NCI-H187 (cell line): ENCODE measurements at places on chromosomes 11 and 22.

DNA sequence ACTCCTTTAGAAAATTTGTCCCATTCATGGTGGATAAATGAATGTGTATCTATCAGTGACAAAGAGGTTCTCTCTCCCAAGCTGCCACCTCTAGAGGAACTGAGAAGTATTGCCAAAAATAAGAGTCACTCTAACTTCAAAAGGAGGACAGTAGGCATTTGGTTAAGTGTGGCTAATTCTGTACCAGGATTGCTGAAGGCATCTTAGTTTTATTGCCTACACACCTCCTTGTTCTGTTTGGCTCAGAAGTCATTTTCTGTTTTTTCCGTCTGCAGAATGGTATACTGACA lies 189.0 kb upstream of the MPPED2 start:
- no peak for DNase-seq

- DNase-seq: no peak
These were observed 35.3 kb downstream of the PACSIN2 start for GRCh38 chr22:42979606-42980005.

GRCh38 chr11:111148953-111149352 lies 96.6 kb upstream of the POU2AF2 start:
- no peak for DNase-seq

GRCh38 chr11:68565768-68566167 lies 105.2 kb downstream of the PPP6R3 start:
- DNase-seq: no peak

- DNase-seq: no peak
These were observed 86.4 kb downstream of the GGTLC2 start for GRCh38 chr22:22730655-22731373.

DNA sequence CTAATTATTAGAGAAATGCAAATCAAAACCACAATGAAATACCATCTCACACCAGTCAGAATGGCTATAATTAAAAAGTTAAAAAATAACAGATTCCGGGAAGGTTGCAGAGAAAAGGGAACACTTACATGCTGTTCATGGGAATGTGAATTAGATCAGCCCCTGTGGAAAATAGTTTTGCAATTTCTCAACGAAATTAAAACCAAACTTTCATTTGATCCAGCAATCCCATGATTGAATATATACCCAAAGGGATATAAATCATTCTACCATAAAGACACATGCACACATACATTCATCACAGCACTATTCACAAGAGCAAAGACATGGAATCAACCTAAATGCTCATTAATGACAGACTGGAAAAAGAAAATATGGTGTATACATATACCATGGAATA lies 32.5 kb downstream of the NOX4 start:
- DNase-seq: no peak

GRCh38 chr11:117625237-117625636 lies 171.8 kb downstream of the DSCAML1 start:
- DNase-seq: no peak

GRCh38 chr22:35051791-35052190 lies 14.2 kb upstream of the ISX start:
- no peak for DNase-seq

- DNase-seq: no peak
These were observed 601.6 kb downstream of the BRD1 start for GRCh38 chr22:49226096-49226495.

DNA sequence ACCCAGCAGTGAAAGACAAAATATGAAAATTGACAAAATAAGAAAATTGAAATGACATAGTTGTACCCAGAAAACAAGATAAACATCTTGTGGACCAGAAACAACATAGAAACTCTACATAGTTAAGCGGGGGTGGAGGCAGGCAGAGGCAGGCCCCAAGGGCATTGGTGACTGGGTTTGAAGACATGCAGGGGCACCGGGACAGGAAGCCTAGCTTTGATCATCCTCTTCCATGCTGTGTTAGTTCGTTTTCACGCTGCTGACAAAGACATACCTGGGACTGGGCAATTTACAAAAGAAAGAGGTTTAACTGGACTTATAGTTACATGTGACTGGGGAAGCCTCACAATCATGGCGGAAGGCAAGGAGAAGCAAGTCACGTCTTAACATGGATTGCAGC lies 33.5 kb upstream of the CRTAM start:
- no peak for DNase-seq

DNA sequence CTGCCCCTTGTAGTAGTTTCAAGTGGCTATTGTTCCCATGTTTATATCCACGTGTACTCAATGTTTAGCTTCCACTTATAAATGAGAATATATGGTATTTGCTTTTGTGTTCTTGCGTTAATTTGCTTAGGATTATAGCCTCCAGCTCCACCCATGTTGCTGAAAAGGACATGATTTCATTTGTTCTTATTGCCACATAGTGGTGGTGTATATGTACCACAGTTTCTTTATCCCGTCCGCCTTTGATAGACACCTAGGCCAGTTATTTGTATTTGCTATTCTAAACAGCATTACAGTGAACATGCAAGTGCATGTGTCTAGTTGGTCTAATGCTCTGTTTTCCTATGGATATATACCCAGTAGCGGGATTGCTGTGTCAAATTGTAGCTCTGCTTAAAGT lies 6.8 kb downstream of the OR51B2 start:
- no peak for DNase-seq

DNA sequence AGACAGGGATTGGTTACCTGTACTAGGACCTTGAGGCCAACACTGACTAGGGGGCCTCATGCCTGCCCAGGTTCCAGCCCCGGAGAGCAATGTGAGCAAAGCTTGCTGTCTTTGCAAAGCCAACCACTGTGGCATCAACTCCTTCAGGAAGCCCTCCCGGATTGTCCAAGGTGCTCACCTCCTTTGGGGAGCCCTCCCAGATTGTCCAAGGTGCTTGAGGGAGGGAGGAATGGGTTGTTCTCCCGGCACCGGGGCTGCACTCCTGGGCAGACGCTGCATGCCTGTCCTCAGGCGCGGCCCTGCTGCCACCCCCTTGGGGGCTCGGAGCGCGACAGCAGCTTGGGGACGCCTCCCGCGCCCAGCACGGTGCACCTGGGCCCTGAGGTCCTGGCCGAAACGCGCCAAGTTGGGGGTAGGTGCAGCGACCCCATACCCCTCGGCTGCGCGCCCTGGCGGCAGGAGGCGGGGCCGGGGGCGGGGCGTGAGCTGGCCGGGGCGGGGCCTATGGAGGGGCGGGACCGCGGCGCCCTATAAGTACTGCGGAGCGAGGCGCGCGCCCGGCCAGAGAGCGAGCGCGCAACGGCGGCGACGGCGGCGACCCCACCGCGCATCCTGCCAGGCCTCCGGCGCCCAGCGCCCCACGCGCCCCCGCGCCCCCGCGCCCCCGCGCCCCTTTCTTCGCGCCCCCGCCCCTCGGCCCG lies at the start of gene CD81:
Gene CD81, plus strand, starts transcription at position 560 of the 701 bp plus-strand sequence. CDS start 240 bp downstream, outside the sequence.
- DNase-seq: no peak

- no peak for DNase-seq
These were observed 336.4 kb downstream of the BRD1 start for GRCh38 chr22:49491221-49491635.

- DNase-seq: peak; percentile 61
These were observed 327.0 kb upstream of the CCDC90B start for GRCh38 chr11:83612891-83613766.

DNA sequence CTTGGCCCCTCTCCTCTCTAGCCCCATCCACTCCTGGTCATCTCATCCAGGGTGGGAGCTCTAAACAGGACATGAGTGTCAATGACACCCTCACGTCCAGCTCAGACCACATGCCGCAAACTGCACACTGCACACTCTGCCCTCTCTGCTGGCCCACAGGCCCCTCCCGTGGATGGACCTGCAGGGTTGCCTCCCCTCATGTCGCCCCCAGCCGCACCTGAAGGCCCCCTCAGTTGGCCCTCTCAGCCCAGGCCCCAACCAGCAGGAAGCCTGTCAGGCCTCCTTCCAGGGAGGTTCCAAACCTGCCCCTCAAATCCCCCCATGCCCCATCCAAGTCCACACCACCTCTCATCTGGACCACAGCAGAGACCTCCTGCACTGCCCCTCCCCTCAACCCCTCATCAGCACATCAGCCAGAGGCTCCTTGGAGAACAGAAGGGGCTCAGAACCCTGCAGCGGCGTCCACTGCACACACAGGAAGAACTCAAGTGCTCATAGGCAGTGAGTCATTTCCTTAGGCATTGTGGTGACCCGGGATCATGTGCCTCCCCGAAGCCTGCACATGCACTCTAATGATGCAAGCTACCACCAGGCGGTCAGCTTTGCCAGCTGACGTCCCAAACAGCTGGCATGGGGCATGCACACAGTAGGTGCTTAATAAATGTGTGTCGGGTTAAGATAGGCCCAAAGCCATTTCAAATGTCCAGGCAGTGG lies 12.9 kb upstream of the CDKN1C start:
- DNase-seq: no peak

- no peak for DNase-seq
These were observed 124.4 kb upstream of the RAG2 start for GRCh38 chr11:36722421-36722820.

DNA sequence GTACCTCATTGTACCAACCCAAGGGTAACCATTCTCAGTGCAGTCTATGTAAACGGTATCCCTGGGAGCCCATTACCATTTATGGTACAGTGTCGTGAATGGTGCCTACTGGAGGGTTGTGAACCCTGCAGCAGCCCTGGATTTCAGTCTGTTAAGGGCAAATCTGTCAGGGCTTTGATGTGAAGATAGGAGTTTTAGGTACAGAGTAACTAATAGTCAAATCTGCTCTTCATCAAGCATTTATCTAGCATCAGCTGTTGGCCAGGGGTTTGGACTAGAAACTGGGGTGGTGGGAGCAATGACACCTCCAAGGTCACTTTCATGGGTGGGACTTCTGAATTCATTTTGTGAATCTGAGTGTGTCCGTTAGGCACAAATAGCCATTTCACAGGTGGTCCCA lies 50.6 kb upstream of the RFPL3 start:
- no peak for DNase-seq

GRCh38 chr11:62457478-62457877 lies 38.6 kb downstream of the SCGB1A1 start:
- no peak for DNase-seq

DNA sequence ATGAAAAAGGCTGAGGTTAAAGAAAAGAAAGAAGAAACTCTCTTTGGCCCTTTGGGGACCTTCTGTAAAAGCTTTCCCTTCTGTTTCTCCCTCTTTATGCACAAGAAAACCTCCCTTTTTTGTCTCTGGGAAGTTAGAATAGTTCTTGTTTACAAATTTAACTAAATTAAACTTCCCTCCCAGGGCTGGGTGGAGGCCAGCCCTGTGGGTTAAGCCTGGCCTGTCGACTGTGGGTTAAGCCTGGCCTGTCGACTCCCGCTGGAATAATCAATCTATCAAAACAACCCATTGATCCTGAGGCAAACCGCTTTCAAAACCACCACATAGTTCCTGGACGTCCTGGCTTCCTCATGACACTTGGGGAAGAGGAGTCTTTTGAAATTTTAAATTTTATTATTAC lies 1.2 kb upstream of the DRG1 start:
- DNase-seq: no peak

DNA sequence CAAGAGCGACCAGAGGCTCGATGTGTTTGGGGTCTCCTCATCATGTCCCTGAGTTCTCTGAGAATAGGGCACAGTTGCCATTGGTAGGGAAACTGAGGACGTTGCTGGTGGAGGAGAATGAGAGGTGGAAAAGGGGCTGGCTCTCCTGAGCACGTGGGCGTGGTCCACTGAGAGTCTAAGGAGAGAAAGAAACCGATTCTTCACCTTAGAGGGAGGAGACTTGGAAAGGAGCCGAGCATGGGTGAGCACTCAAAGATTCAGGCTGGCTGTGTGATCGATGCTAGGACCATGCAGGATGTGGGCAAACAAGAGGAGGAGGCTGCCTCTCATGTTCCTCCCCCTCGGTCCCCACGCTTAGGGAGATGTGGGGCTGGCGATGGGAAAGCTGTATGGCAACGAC lies 19.8 kb upstream of the TLCD5 start:
- DNase-seq: no peak

- DNase-seq: no peak
These were observed 1.5 kb upstream of the CHST1 start for GRCh38 chr11:45666648-45667642.

DNA sequence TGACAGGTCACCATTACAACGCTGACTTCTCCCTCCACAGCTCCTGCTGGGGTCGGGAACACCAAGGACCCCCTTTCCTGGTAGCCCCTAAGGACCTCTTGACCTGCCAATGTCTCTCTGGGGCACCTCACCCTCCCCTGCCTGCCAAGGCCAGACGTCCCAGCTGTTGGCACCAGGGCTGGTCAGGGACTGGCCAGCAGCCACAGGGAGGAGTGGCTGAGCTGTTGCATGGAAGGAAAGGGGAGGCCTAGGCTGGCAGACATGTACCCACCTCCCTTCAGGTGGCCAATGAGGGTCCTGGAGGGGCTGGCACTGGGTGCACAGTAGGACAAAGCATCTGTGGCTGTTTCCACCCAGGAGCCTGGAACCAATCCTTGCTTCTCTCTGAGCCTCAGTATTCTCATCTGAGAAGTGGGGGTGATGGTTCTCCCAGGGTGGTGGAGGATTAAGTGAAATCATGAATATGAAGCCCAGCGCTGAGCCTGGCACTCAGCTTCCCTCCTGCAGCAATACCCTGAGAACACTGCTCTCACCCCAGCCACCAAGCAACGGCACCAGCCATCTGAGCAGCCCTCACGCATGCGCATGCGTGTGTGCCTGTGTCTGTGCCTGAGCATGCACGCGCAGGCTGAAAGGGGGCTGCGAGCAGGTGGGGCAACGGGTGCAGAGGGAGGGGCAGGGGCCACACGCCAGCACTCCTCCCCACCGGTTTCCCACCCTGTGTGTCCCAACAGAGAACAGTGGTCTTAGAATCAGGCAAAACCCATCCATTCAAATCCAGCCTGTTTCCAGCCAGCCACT lies 5.9 kb downstream of the KCNJ4 start:
- no peak for DNase-seq

DNA sequence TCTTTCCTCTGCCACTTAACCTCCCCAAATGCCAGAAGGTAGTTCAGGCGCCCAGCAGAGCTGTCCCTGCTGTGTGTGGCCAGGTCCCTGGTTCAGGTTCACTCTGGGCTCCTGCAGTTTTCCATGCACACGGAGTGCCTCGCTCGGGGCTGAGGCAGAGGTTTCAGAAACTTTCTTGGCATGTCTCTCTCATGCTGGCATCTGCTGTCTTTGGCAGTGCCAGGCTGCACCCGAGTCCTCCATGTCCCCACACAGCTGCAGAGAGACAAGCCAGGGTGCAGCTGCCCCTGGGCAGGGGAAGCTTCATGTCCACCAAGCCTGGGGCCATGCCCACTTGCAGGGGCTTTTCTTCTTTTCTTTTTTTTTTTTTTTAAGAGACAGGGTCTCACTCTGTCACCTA lies 7.0 kb upstream of the NEFH start:
- no peak for DNase-seq

- no peak for DNase-seq
These were observed 2.6 kb upstream of the SLC22A24 start for GRCh38 chr11:63146581-63146980.
